ENCODE measurements at places on chromosomes 7 and 10. TPM values are rescaled to one million over a fixed set of nuclear protein-coding genes. Genes with fewer than 3 reads are reported as not detected.

- H3K36me3 ChIP-seq = no peaks in the 10 kb centered on the region
- H3K27ac ChIP-seq = no peak overlapping the region
- no peaks in the 10 kb centered on the region for H3K4me1 ChIP-seq
- no peak overlapping the region for H3K4me3 ChIP-seq
- H3K27me3 ChIP-seq = no peaks in the 10 kb centered on the region
These were observed 9.3 kb downstream of the ITGA8 start for GRCh38 chr10:15710455-15710854.

DNA sequence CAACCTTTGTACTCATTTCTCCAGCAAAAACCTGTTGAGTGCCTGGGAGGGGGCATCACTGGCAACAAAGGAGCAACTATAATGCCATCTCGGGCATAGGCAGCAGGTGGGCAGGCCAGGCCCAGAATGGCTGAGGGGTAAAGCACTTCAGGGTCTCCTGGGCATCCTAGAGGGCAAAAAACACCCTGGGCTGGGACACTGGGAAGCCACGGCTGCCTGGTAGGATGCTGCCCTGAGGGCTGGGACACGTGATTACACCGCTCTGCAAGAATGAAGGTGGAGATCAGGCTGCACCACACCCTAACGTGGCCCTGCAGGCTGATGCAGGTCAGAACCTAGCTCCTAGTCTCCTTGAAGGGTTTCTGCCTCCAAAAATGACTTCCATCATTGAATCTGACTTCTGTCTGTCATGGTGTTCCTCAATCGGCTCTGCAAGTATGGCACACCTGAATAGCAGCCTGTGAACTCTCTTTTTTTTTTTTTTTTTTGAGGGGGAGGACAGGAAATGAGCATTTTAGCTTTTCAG lies 4.5 kb upstream of the TRAPPC14 start:
- H3K4me1 ChIP-seq = peaks cover 19% of the 10 kb centered on the region
- H3K27me3 ChIP-seq = peaks cover 21% of the 10 kb centered on the region
- H3K36me3 ChIP-seq = no peaks in the 10 kb centered on the region

DNA sequence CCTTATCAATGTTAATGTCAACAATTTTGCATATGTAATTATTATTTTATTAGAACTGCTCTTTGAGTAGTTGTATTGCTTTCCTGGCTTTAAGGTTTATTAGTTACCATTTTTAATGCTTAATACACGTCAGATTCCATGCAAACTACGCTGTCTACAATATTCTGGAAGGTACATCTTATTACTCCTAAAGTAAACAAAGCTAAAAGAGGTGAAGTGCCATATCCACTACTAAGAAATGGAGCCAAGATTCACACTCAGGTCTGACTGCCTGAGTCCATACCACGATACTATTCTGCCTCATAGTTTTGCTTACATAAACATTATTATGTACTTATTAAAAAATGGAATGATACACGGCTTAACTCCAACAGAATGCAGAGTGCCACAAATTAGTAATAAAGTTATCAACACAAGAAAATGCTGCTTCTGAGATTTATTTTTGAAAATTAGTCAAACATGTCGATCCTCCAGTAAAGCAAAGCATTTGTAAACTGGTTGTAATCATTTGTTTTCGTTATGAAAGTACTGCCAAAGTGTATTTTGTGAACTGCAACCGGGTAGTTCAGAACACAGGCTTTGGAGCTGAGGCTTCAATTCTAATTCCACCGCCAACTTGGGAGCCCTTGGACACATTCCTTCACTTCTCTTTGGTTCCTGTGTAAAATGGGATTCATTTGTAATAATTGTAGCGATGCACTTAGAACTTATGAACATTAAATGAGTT lies 1.1 kb upstream of the DMTF1 start:
- H3K4me1 ChIP-seq = peaks cover 24% of the 10 kb centered on the region
- no peaks in the 10 kb centered on the region for H3K36me3 ChIP-seq
- DNase-seq = no peak
- no peaks in the 10 kb centered on the region for H3K27me3 ChIP-seq
- peak overlapping the region; percentile 87 for H3K27ac ChIP-seq

GRCh38 chr10:85284778-85285770 lies 956.7 kb downstream of the CCSER2 start:
- H3K27ac ChIP-seq = no peak overlapping the region
- H3K4me3 ChIP-seq = no peak overlapping the region
- no peak for DNase-seq

DNA sequence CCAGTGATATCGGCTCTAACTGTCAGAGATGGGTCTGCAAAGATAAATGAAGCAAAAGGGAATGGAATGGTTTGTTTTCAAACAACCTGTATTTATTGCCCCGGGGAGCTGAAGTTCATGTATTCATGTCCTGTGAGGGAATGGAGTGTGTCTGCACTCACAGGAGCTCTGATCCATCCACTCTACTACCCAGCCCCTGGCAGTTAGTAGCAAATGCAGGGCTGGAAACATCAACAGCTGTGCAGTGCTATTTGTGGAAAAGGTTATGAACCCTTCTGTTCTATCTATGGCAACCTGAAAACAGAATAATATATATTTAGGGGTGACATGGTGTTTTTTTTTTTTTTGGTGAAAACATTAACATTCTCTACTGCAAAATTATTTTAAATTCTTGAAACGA lies 9.8 kb downstream of the AGR2 start:
- H3K27me3 ChIP-seq = no peaks in the 10 kb centered on the region
- no peak overlapping the region for H3K4me3 ChIP-seq
- no peaks in the 10 kb centered on the region for H3K36me3 ChIP-seq
- DNase-seq = no peak
- H3K4me1 ChIP-seq = no peaks in the 10 kb centered on the region

- peaks cover 2% of the 10 kb centered on the region for H3K36me3 ChIP-seq
- H3K27ac ChIP-seq = no peak overlapping the region
- H3K4me3 ChIP-seq = no peak overlapping the region
- DNase-seq = no peak
- no peaks in the 10 kb centered on the region for H3K27me3 ChIP-seq
- H3K4me1 ChIP-seq = no peaks in the 10 kb centered on the region
These were observed 310.9 kb downstream of the CCDC3 start for GRCh38 chr10:12690525-12691126.

DNA sequence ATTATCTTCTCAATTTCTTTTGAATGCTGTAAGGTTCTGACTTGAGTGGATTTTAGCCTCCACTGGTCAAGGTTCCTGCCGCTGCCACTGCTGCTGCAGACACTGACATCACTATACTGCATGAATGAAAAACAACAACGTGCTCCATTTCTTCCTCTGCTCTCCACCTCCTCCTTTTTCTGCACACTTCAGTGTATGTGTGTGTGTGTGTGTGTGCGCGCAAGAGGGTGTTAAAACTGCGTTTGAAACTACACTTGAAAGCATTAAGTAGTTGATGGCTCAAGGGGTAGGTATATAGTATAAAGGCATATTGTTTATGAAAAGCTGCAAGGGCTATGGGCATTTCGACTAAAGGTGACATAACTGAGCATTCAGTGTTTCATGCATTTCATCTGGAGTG lies 3.5 kb downstream of the GLCCI1 start:
- H3K36me3 ChIP-seq = no peaks in the 10 kb centered on the region
- H3K27me3 ChIP-seq = no peaks in the 10 kb centered on the region
- no peak overlapping the region for H3K27ac ChIP-seq
- H3K4me3 ChIP-seq = peak overlapping the region; percentile 1

GRCh38 chr7:17094963-17095574 lies 203.4 kb upstream of the AHR start:
- DNase-seq = no peak
- H3K27me3 ChIP-seq = no peaks in the 10 kb centered on the region
- no peaks in the 10 kb centered on the region for H3K36me3 ChIP-seq
- peaks cover 11% of the 10 kb centered on the region for H3K4me1 ChIP-seq

DNA sequence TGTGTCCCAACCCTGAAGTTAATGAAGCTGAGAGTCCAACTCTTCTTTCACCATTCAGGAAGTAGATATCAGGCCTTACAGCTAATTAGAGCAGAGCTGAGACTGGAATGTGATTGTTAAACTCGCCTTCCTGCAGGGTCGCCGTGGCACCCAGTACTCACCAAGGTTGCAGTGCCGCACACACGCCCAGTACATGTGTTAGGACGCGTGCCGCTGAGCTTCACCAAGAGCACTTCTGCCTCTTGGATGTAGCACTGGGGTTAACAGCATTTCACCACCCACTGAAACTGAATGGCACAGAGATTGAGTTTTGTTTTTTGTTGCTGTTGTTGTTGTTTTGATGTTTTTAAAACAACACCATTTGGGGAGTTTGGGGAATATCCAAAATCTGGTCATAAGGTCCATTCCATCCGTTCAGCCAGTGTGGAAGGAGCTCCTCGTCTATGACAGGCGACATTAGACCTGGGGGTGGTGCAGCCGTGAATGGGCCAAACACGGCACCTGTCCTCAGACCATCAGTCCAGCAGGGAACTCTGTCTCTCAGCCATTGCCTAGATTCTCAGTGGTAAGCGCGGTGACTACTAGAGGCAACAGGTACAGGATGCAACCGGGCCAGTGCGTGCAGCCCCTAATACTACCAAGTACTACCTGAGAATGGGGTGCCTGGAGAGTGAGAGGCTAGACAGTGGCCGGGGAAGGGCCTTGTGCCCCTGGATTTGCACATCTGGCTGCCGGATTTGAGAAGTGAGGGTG lies 21.9 kb downstream of the WIPI2 start:
- H3K27ac ChIP-seq = no peak overlapping the region
- no peaks in the 10 kb centered on the region for H3K4me1 ChIP-seq
- no peak for DNase-seq
- no peak overlapping the region for H3K4me3 ChIP-seq
- H3K27me3 ChIP-seq = no peaks in the 10 kb centered on the region
- H3K36me3 ChIP-seq = no peaks in the 10 kb centered on the region

DNA sequence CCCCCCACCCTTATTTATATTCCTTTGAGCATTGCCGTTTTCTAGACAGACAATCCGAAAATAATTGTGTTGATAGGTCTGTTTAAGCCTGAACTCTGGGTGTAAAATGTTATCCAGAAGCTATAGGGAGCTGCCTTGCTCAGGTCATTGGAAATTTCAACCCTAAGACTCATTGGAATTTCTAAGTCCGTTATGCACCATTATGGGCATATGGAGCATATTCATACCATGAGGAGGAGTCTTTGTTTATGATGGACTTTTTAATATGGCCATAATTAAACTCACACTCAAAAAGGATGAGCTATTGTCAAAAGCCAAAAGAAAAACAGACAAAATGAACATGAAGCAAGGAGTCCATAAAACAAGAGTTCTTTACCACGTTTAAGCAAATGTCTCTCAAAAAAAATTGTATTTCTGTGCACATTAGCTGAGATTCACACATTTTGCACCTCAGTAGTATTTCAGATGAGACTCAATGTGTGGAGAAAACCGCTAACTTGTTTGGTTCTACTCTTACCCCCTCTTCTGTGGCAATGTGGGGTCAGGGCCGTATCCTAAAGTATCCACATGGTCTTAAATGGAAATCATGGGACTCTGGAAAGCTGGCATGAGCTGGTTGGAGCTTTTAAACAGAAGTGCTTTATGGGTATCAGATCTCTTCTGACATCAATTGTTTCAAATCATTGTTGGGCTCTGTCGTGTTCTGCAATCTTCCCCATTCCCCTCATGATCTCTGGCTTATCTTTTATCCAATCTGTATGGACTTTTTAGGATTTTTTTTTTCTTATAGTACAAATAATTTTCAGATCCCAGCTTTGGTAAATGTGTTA lies 60.5 kb downstream of the PODXL start:
- DNase-seq = no peak
- no peaks in the 10 kb centered on the region for H3K4me1 ChIP-seq
- peaks cover 3% of the 10 kb centered on the region for H3K36me3 ChIP-seq
- no peak overlapping the region for H3K4me3 ChIP-seq
- no peaks in the 10 kb centered on the region for H3K27me3 ChIP-seq

- H3K27ac ChIP-seq = no peak overlapping the region
- H3K4me3 ChIP-seq = no peak overlapping the region
- H3K27me3 ChIP-seq = no peaks in the 10 kb centered on the region
These were observed 160.1 kb downstream of the CFTR start for GRCh38 chr7:117639966-117640365.

- no peak overlapping the region for H3K4me3 ChIP-seq
- DNase-seq = no peak
- H3K36me3 ChIP-seq = no peaks in the 10 kb centered on the region
- H3K4me1 ChIP-seq = no peaks in the 10 kb centered on the region
- peaks cover 4% of the 10 kb centered on the region for H3K27me3 ChIP-seq
These were observed 44.0 kb downstream of the LAMB1 start for GRCh38 chr7:107958764-107959526.

DNA sequence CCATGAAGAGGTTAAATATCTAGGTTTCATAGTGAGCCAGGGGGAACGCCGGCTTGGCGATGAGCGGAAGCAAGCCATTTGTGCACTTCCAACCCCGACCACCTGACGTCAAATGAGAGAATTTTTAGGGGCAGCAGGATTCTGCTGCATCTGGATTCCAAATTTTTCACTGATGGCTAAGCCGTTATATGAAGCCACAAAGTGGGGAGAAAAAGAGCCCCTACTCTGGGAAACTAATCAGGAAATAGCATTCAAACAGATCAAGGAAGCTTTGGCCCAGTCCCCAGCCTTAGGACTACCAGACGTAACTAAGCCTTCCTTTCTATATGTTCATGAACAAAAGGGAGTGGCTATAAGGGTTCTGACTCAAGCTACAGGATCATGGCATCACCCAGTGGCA lies 12.9 kb upstream of the ADCK2 start:
- no peak for DNase-seq
- H3K27me3 ChIP-seq = no peaks in the 10 kb centered on the region
- H3K36me3 ChIP-seq = no peaks in the 10 kb centered on the region
- no peak overlapping the region for H3K4me3 ChIP-seq

DNA sequence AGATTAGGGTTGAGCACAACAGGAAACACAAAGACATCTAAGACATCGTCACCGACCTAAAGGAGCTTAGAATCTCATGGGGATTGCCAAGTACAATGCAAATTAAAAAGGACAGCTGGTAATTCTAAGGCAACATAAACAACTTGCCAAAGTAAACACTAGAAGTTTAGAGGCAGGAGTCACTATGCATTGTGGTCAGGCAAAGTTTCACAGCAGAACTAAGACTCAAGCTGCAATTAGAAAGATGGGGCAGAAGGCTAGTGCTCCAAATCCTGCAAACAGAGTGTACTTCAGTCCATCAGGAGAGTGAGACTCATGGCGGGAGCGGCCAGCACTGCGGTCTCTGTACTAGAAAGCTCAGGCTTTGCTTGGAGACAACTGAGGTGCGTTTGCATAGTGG lies 52.7 kb downstream of the HIPK2 start:
- DNase-seq = peak; percentile 56
- peaks cover 26% of the 10 kb centered on the region for H3K4me1 ChIP-seq
- no peaks in the 10 kb centered on the region for H3K36me3 ChIP-seq
- H3K27me3 ChIP-seq = no peaks in the 10 kb centered on the region
- H3K27ac ChIP-seq = peak overlapping the region; percentile 89

DNA sequence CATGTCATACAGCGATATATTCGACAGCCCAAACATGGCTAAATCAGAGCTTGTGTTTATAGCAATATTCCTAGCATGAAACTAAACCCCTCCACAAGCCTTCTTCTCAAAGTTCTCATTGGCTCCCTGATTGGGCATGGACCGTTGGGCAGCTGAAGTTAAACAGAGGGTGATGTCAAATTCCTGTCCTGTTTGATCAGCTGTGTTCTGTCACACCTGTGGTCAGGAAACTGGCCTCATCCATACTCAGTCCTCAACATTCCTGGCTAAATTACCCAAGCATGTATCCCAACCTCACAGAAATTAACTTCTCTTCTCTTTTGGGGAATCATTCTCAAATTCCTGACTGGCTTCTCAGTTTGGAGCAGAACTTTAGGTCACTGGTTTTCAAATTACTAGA lies 107.9 kb downstream of the ODAD2 start:
- no peaks in the 10 kb centered on the region for H3K4me1 ChIP-seq
- H3K36me3 ChIP-seq = no peaks in the 10 kb centered on the region
- H3K4me3 ChIP-seq = no peak overlapping the region

ZKSCAN1 gene
- 97.4 TPM for total RNA-seq

MUC3A gene
- total RNA-seq = not detected

ASB15 gene
- not detected for total RNA-seq

PDZD7 gene
- 0.85 TPM for total RNA-seq

SPAG6 gene
- not detected for total RNA-seq

DLG5 gene
- total RNA-seq = 0.54 TPM

RTKN2 gene
- 0.53 TPM for total RNA-seq
